ENCODE measurements at places on chromosomes 12 and 14.

GRCh38 chr14:94469261-94469660 is 6.7 kb downstream of the SERPINA9 start:
- no peak for DNase-seq

DNA sequence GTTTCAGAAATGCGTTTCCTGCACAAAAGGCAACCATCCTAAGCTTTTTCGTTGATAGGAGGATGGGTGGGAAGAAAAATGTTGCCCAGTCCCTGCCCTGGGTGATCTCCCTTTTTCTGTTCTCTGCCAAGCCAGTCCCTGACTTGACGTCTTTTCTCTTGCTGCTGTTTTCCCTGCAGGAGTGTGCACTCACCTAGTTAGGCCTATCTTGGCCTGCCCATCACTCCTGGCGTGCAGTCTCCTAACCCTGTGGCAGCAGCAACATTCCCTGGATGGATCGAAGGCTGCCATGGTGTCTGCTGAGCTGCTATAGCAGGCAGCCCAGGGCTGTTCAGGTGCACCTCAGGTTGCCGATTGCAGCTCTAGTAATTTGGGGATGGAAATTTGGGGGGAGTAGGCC is 1.2 kb downstream of the UNC119B start:
- no peak for DNase-seq

DNA sequence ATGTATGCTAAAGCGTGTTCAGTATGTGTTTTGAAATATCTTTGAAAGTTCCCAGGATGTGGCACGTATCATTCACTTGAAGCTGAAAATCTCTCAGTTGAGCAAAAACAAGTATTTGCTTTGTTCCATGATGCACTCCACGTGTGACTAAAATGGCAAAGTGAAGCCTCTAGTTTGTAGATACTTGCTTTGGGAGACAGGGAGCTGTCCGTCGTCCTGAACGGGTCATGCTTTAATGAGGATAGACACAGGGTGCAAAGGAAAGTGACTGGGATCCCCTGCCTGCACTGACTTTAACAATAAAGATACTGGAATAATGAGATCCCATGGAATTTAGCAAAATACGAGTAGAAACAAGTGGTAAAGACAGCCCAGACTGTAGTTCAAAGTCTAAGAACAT is 991.4 kb downstream of the NRXN3 start:
- DNase-seq: no peak

DNA sequence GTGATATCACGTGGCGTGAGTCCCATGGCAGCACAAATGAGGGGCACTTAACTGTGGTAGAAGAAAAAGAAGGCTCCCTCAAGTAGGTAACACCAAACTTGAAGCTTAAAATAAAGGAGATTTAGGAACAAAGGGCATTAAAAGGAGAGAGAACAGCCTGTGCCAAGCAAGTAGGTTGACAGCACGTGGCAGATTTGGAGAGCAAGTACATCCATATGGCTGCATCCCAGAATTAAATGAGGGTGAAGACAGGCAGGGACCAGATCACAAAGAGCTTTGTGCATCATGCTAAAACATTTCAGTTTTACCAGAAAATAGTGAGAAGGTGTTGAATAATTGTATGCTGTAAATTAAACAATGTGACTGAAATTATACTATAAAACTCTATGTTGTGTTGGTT is 32.8 kb downstream of the KCNMB4 start:
- DNase-seq: no peak

DNA sequence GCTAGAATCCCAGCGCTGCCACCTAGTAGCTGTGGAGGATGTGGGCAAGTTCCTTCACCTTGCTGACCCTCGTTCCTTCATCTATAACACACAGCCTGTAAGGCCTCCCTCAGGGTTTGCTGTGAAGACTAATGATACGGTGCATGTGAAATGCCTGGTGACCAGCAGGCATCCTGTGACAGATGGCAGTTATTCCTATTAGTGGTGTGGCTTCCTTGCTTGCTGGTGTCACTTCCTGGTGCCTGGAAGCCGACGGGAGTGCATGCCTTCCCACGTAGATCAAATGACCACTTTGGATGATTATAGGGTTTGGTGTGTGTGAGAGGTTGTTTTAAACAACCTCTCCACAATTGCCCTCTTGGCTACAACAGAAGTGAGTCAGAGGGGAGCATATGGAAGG is 894.9 kb downstream of the VRK1 start:
- DNase-seq: no peak

- DNase-seq: no peak
Observed at GRCh38 chr12:120862664-120863063, 41.5 kb downstream of the SPPL3 start.

- DNase-seq: no peak
Observed at GRCh38 chr12:131825146-131825892, 2.9 kb upstream of the MMP17 start.

DNA sequence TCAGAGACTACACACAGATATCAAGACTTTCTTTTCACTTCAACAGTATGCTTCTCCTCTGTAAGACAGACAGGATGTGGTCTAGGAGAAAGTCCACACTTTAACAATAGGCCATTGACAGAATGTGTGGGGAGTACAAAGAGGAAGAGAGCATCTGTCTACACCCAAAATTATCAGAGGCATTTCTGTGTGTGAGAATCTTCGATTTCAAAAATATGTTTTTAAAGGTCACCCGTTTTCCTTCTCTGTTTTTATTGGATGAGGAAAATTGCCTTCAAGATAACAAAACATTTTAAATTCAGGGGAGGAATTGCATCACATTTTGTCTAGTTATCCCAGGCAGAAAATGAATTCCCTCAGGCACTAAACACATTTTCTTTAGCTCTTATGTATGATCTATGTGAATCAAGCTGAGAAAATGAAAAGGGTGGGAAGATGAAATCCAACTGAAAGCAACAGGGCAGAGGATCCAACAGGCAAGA is 16.4 kb downstream of the NAV3 start:
- no peak for DNase-seq

GRCh38 chr12:80580254-80580653 is 127.2 kb upstream of the MYF6 start:
- no peak for DNase-seq

DNA sequence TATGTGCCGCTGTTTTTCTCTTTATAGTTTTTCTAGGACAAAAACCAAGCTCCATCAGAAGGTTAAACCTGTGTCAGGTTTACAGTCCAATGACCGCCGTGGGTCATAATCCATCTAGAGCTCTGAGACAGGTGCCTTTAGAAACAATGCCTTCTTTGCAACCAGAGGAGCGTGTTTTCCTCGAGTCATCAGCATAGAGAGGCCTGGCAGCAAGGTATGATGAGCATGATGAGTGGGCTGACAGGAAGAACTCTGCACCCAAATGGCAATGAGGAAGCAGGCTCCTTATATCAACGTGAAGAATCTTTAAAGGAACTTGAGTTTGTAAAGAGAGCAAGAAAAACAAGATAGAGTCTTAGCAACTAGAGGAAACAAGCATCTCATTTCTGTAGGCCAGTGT is 60.5 kb upstream of the NUDT4 start:
- no peak for DNase-seq

DNA sequence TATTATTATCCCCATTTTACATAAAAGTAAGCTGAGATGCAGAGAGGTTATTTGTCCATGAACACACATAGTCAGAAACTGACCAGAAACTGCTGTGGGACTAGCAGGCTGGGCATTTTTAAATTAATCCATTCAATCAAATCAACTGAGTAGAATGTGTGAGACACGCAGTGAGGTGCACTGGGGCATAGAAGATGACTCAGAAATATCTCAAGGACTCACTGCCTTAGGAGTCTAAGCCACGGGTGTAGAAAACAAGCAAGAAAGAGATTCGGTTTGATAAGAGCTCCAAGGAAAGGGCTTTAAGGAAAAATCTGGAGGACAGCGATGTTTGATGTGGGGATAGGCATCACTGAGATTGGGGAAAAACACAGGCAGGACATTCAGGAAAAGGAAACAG is 127.8 kb downstream of the ANO2 start:
- DNase-seq: no peak

DNA sequence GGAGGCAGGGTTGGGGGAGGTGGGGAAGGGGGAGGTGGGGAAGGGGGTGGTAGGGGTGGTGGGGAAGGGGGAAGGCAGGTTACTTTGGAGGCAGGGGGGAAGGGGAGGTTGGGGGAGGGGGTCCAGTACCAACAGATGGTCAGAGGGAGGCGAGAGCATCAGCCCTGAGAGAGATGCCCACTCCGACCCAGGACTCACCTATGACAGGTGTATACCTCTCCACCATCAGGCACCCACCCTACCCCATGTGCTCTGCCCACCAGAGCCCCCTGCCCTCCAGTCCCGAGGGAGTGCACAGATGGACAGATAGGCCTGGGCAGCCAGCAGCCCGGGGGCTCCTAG is 18.6 kb downstream of the JAG2 start:
- no peak for DNase-seq

- DNase-seq: no peak
Observed at GRCh38 chr14:23130871-23131270, 11.8 kb upstream of the CEBPE start.

DNA sequence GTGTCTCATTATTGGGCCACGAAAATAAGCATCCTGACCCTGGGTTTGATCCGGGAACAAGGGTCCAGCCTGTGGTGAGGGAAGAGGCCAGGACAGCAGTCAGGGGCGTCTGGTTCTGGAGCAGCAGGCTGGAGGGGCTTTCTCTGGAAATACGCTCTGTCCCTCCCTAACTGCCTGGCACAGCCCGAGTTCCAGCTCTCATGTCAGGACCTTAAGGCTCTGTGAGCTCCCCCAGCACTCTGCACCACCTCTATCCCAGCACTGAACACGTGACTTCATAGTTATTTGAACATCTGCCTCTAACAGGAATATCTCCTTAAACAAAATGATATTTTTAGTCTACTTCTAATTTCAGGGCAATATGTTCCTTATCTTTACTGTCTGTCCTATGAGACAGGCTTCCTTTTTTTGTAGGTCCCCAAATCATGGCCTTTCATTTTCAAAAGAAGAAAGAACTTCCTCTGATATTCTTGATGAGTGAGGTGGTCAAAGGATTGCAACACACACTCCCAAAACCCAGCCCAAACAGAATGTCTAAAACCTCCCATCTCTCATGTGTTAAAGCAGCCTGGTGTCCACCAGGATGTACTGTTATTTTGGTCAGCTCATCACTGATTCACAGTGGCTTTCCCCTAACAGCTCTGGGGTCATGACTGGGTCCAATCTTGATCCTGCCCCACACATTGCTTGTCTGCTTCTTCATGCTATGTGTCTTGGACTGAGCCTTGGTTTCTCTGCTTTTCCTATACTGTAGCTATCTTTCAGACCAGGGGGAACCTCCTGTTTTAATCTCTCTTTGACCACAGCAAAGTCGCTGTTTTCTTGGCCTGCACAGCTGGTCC is 9.7 kb downstream of the AQP6 start:
- DNase-seq: no peak

DNA sequence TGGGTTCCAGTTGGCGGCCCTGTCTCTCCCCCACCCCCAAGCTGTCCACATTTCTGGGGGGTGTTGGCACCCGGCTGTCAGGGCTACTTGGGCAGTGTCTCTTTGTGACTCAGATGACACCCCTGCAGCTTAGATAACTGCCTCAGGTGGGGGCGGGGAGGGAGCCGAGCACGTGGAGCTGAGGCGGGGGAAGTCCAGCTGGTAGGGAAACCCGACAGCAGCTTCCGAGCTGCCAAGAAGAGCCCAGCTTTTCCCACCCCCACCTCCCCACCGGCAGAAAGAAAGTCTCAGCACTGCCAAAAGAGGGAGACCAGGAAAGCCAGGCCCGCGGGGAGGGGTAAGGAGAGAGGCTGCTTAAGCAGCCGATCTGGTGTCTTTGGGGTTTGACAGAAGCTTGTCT is 1.4 kb downstream of the LRTM2 start:
- DNase-seq: no peak

DNA sequence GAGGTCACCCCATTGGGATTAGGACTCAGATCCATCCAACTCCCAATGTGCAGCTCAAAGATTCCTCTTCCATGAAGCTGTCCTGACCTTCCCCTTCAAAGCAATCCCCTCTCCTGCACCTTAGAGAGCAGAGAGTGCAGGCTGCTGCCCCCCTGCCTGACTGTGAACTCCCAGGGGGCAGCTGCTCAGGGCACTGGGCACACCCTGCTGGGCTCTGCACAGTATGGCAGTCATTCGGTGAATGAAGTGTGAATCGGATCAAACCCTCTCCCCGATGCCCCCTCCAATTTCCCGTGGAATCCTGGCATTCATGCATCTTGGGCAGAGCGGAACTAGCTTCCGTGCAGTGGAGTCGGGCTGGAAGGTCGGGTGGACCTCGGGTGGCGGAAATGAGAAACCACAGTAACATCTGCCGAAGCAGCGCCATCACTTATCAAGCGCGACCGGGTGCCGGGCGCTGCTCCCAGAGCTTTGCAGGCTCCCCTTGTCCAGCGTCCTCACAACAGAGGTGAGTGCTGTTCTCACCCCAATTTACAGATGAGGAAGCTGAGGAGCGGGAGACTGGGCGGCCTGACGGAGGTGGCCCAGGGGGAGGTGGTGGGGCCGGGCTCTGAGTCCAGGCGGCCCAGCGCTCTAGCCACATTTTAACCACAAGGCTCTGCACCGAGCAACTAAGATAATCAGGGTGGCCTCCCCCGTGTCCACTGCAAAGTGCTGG is 14.7 kb downstream of the GALNT9 start:
- DNase-seq: no peak

DNA sequence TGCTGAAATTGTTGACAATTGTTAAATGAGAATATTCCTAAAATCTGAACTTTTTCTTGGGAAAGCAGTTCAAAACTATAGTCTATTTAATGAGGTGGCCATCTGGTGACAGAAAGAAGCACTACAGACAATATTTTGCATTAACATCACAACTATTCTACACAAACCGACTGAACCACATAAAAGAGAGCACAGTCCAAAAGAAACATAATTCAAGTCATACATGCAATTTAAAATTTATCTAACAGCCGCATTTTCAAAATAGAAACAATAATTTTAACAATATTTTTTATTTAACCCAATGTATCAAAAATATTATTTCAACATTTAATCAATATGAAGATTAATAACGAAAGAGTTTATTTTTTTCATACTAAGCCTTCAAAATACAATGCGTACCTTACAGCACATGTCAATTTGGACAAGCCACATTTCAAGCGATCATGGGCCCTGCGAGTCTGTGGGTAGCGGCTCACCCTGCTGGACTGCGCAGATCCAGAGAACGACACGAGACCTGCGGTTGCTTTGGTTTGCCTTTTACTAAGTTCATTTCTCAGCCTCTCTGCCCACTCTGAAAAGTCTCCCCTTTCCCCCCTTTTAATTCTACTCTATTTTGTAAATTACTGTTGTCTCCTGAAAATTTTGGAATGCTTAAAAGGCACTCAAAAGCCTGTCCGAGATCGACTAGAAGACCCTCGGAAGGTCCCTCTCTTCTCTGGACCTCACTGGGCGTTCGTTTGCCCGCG is 947 bp upstream of the LRRC9 start:
- no peak for DNase-seq

DNA sequence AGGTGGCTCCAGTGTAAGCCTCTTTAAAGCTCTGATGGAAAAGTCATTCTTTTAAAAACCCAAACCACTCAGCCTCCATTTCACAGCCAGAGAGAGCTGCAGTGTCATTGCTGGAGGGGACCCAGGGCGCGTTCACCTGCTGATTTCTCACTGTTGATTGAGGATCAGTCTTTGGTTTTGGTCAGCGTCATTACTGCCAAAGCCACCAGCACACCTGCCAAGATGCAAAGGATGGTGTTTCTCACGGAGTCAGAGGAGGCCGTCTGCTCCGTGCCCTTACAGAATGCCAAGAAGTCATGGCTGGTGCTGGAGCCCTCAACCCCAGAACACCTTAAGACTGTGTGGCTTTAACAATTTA is 32.8 kb upstream of the BATF start:
- DNase-seq: no peak

- DNase-seq: no peak
Observed at GRCh38 chr12:46550266-46550879, 177.8 kb upstream of the SLC38A2 start.

GRCh38 chr12:56864318-56864717 is 69.9 kb downstream of the SDR9C7 start:
- DNase-seq: no peak

All from activated CD4-positive, alpha-beta T cell treated with anti-CD3 and anti-CD28 coated beads for 4 hours (primary cell).